ENCODE measurements at places on chromosomes 6 and 20. TPM values are rescaled to one million over a fixed set of nuclear protein-coding genes. Genes with fewer than 3 reads are reported as not detected.
A peak's percentile ranks its signal among the peaks of the same experiment; 100 is the strongest.

GRCh38 chr6:130093546-130093945 lies 75.2 kb downstream of the L3MBTL3 start:
- peaks cover 49% of the 10 kb centered on the region for H3K36me3 ChIP-seq
- no peak overlapping the region for H3K4me3 ChIP-seq
- peak overlapping the region; percentile 34 for H3K27ac ChIP-seq
- no peaks in the 10 kb centered on the region for H3K27me3 ChIP-seq

- no peaks in the 10 kb centered on the region for H3K4me1 ChIP-seq
- H3K36me3 ChIP-seq, result no peaks in the 10 kb centered on the region
- no peak overlapping the region for H3K4me3 ChIP-seq
- H3K27me3 ChIP-seq, result no peaks in the 10 kb centered on the region
Observed at GRCh38 chr6:102950967-102951366, 1557.5 kb downstream of the GRIK2 start.

DNA sequence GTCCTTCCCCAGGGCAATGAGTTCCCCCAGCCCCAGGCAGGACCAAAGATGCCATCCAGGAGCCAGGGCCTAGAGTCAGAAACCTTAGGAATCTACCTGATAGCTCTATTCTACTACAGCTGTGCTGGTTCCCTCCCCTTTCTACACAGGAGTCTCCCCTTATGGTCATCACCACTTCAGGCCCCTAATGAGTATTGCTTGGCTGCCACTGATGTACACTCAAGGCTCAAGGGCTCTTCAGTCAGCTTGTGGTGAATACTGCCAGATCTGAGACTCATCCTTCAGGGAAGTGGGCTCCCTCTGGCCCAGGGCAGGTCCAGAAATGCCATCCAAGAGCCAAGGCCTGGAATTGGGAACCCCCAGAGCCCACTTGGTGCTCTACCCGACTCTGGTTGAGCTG lies 248.6 kb downstream of the ALDH8A1 start:
- H3K27ac ChIP-seq, result no peak overlapping the region
- H3K36me3 ChIP-seq, result peaks cover 9% of the 10 kb centered on the region
- H3K4me3 ChIP-seq, result no peak overlapping the region
- no peaks in the 10 kb centered on the region for H3K4me1 ChIP-seq

- H3K4me3 ChIP-seq, result no peak overlapping the region
- no peak overlapping the region for H3K27ac ChIP-seq
- no peaks in the 10 kb centered on the region for H3K27me3 ChIP-seq
- peaks cover 72% of the 10 kb centered on the region for H3K4me1 ChIP-seq
- H3K36me3 ChIP-seq, result no peaks in the 10 kb centered on the region
Observed at GRCh38 chr6:87197547-87197946, 42.2 kb downstream of the ZNF292 start.

DNA sequence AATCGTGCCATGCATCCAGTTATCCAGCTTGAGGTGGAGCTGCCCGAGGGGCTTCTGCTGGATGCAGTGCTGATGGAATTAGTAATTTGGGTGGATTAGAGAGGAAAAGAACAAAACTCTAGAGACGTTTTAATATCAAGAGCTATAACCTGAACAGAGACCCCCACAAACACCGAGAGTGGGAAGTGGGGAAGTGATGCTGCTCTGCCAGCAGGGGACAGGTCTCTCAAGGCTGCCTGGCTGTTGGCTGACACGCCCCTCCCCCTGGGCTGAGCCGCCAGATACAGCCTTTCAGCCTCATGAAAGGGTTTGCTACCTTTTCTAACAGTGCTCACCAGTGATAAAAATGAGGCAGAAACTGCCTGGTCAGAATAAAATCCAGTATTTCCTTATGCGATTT lies 9.6 kb downstream of the LEMD2 start:
- H3K4me1 ChIP-seq, result peaks cover 37% of the 10 kb centered on the region
- no peak for DNase-seq
- H3K36me3 ChIP-seq, result peaks cover 26% of the 10 kb centered on the region
- no peaks in the 10 kb centered on the region for H3K27me3 ChIP-seq

- no peak overlapping the region for H3K27ac ChIP-seq
- DNase-seq, result no peak
- no peaks in the 10 kb centered on the region for H3K36me3 ChIP-seq
- no peak overlapping the region for H3K4me3 ChIP-seq
Observed at GRCh38 chr20:5895626-5896025, 54.7 kb downstream of the TRMT6 start.

DNA sequence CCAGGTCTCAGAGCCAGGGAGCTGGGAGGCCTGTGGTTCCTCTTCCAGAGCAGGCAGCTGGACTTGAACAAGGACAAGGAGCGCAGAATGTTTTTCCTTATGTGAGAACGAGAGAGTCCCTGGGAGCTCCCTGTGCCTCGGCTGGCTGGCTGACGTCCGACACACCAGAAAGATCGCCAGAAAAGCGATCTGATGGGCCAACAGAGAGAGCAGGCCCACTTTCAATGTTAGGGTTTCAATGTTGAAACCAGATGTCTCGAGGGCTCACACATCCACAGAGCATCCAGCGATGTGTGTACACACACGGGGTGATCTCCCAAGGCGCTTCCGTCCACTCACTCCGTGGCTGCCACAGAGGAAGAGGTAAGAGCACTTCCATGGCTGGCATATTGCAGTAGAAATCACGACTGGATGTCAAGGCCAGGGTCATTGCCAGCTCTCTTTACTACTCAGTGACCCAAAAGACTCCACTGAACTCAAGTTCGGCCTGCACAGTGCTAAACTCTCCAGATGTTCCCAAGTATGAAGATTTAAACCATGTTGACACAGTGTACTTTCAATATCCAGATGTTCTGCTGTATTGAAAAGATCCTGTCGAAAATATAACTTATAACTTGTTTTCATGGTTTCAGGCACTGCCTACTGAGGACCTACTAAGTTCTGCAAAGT lies 70.8 kb upstream of the FOXC1 start:
- peaks cover 12% of the 10 kb centered on the region for H3K4me1 ChIP-seq
- H3K27me3 ChIP-seq, result no peaks in the 10 kb centered on the region
- no peak overlapping the region for H3K4me3 ChIP-seq
- H3K27ac ChIP-seq, result no peak overlapping the region
- no peak for DNase-seq

- H3K4me3 ChIP-seq, result no peak overlapping the region
- no peaks in the 10 kb centered on the region for H3K36me3 ChIP-seq
- peaks cover 4% of the 10 kb centered on the region for H3K27me3 ChIP-seq
- no peak for DNase-seq
Observed at GRCh38 chr6:16929809-16930208, 168.5 kb upstream of the ATXN1 start.

GRCh38 chr6:16441262-16441661 lies 202.9 kb downstream of the GMPR start:
- peaks cover 43% of the 10 kb centered on the region for H3K4me1 ChIP-seq
- no peak for DNase-seq
- H3K36me3 ChIP-seq, result no peaks in the 10 kb centered on the region

DNA sequence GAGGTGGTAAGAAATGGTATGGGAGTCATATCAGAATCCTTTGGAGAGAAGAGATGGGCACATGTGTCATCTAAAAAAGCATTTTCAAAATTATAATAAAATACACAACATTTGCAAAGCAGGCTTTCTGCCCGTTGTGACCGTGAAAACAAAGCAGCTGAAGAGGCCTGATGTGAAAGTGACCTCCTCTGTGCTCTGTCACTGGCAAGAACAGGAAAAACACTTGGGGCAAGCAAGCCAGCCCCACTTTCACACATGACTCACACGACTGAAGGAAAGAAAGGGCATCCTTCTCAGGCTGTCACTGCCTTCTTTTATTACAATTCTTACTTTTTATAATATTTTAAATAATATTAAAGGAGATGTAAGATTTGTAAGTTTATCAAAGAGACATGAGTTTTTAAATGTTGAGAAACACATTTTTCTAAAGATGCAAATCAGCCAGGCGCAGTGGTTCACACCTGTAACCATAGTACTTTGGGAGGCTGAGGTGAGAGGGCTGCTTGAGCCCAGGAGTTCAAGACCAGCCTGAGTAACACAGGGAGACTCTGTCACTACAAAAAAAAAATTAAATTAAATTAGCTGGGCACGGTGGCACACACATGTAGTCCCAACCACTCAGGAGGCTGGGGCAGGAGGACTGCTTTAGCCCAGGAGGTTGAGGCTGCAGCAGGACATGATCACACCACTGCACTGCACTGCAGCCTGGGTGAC lies 143.7 kb downstream of the BTBD9 start:
- H3K27me3 ChIP-seq, result no peaks in the 10 kb centered on the region
- no peaks in the 10 kb centered on the region for H3K36me3 ChIP-seq
- H3K27ac ChIP-seq, result no peak overlapping the region
- H3K4me3 ChIP-seq, result no peak overlapping the region
- H3K4me1 ChIP-seq, result peaks cover 4% of the 10 kb centered on the region

DNA sequence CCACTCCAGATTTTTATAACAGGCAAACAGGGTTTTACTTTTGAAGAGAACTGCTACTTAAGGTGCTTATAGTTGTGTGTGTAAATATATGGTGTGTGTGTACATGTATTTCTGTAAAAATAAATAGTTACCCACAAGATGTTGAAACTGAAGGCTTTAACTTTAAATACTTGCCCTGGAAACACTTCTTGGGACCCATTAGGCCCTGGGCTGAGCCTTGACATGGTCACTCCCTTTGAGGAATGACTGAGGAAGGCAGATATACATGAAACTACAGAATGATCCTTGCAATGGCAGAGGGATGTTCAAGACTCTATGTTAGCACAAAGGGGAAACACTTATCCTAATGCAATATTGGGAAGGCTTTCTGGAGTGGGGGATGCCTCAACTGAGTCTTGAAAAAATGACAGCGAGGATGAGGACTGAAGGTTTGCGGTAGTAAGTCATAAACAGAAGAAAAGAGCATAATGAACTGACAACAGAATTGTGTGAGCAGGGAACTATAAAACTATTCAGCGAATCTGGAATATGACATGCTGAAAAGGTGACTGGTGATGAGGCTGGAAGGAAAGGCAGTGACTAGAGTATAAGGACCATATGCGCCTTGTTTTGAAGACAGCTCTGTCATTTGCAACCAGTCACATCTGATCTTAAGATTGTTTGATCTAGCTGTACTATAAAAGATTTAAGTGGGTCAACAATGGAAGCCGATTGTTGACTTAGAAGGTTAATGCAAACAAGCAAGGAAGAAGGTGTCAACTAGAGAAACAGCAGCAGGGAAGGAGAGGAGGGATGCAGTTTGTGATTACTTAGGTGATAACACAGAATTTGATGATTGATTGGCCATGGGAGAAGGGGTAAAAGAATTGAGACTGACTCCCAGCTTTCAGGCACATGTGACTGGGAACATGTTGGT lies 64.4 kb upstream of the COL21A1 start:
- H3K27ac ChIP-seq, result no peak overlapping the region
- no peaks in the 10 kb centered on the region for H3K36me3 ChIP-seq
- DNase-seq, result no peak
- H3K27me3 ChIP-seq, result peaks cover 2% of the 10 kb centered on the region
- H3K4me1 ChIP-seq, result no peaks in the 10 kb centered on the region

GRCh38 chr20:52226370-52226769 lies 34.8 kb upstream of the ZFP64 start:
- peaks cover 18% of the 10 kb centered on the region for H3K27me3 ChIP-seq
- H3K27ac ChIP-seq, result no peak overlapping the region
- no peak overlapping the region for H3K4me3 ChIP-seq
- H3K36me3 ChIP-seq, result peaks cover 5% of the 10 kb centered on the region

GRCh38 chr6:1849691-1850090 lies 240.0 kb downstream of the FOXC1 start:
- no peak for DNase-seq
- H3K27me3 ChIP-seq, result no peaks in the 10 kb centered on the region
- H3K36me3 ChIP-seq, result peaks cover 6% of the 10 kb centered on the region
- no peak overlapping the region for H3K4me3 ChIP-seq

POM121L2 gene
- not detected for total RNA-seq

FOXA2 gene
- not detected for total RNA-seq
